ENCODE measurements at places on chromosomes 7 and 10. TPM values are rescaled to one million over a fixed set of nuclear protein-coding genes. Genes with fewer than 3 reads are reported as not detected.
A peak's percentile ranks its signal among the peaks of the same experiment; 100 is the strongest.

Gene CH25H
- total RNA-seq: 3.1 TPM

Gene SH2D4B
- 0.34 TPM for total RNA-seq

Gene FZD1
- 6.0 TPM for total RNA-seq

Gene AKR1C4
- total RNA-seq: not detected

Gene PLPP4
- not detected for total RNA-seq

Gene DCLRE1A
- total RNA-seq: 8.0 TPM

Gene CRTAC1
- 1.3 TPM for total RNA-seq

Gene C7orf57
- not detected for total RNA-seq

Gene ABCB8
- total RNA-seq: 38.2 TPM

Gene VGF
- total RNA-seq: not detected

Gene SAMD8
- total RNA-seq: 36.9 TPM

Gene FKBP6
- total RNA-seq: not detected

DNA sequence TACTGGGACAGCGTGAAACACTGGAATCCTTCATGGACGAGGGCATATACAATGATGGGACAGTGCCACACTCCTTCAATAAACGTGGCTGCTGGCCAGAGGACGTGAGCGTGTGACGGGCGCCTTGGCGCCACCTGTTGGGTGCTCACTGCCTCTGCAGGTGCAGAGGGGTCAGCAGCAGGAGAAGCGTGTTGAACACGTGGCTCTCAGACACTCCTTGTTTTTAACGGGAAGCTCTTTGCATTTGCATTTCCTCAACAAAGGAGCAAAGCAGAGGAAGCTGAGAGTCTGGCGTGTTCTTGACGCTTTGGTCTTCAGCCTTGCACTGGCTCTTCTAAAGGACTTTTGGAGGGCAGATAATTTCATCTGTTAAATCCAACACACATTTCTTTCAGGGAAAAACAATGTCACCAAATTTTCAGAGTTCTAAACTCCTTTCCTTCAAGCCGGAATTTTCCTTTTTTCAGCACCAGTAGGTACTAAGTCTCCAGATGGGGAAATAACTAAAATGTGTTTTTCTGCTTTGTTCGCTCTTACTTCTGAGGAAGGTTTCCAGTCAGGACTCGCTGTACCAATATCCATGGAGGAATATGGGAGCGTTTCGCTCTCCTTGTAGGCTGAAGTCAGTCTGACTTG, 2.9 kb upstream of the GET4 start:
- DNase-seq: peak; percentile 93

GRCh38 chr10:21495752-21496342, 29.6 kb downstream of the SKIDA1 start:
- peak; percentile 93 for DNase-seq

- DNase-seq: no peak
Measured at GRCh38 chr10:126215746-126216631, 172.3 kb downstream of the ADAM12 start.

GRCh38 chr7:107463139-107464078, 6.4 kb upstream of the GPR22 start:
- DNase-seq: peak; percentile 82

DNA sequence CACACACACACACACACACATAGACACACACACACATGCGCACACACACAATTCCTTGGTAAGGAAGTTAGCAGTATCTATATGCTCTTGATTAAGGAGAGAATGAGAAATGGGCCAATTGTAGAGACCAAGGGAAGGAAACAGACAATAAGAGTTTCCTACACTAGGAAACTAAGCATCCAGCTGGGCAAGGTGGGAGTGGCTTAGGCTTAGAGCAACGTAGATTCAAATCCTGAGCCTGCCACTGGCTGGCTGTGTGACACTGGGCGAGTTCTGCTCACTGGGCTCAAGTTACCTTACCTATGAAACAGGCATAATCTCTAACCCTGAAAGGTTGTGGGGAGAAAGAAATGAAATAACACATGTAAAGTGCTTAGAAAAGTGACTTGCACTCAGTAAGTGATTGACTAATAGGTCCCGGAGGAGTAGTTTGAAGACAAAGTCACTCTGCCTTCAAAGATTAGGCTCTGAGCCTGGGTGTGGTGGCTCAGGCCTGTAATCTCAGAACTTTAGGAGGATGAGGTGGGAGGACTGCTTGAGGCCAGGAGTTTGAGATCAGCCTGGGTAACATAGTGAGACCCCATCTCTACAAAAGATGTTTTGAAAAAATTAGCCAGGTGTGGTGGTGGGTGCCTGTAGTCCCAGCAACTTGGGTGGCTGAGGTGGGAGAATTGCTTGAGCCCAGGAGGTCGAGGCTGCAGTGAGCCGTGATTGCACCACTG, 701.4 kb downstream of the PARD3 start:
- peak; percentile 50 for DNase-seq

- DNase-seq: no peak
Measured at GRCh38 chr7:148084138-148084537, 506.4 kb upstream of the C7orf33 start.

- DNase-seq: no peak
Measured at GRCh38 chr10:31319602-31320549, 860 bp downstream of the ZEB1 start.

DNA sequence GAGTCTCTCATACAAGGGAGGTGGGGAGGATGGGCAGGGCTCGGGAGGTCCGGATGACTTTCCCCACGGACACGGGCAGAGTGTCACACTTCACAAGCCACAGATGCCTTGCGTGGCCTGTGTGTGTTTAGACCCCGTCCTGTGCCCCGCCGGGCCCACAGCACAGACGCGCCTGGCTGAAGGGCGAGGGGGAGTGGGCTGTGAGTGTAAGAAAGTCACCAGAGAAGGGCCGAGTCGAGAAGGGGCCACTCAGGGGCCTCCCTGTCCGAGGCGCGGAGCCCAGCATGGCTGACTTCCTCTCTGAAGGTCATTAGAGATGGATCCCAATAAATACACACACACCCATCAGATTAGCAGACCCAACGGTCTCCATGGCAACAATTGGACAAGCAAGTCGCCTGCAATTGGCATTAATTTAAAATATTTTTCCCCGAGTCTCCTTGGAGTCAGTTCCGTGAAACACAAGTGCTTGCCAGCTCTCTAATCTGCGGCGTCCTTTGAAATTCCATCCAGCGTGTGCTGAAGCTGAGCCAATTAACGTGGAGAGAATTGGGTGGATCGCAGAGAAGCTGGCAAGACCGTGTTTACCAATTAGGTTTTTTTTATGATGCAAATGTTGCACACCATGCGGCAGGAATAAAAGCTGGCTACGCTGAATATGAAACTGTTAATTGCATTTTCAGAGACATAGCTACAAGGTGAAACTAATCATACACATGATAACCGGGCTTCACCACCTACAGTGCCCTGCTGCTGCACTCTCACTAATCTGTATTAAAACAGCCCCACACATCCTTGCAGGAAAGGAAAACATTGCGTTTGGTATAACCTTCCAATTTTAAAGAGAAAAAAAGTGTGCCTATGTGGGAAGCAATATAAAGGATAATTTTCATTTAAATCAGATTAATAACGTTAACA, 571.2 kb downstream of the PTPRN2 start:
- no peak for DNase-seq

GRCh38 chr7:129295015-129295423, 70.2 kb downstream of the AHCYL2 start:
- peak; percentile 66 for DNase-seq

GRCh38 chr10:116487522-116488430, 58.0 kb upstream of the PNLIP start:
- DNase-seq: no peak

DNA sequence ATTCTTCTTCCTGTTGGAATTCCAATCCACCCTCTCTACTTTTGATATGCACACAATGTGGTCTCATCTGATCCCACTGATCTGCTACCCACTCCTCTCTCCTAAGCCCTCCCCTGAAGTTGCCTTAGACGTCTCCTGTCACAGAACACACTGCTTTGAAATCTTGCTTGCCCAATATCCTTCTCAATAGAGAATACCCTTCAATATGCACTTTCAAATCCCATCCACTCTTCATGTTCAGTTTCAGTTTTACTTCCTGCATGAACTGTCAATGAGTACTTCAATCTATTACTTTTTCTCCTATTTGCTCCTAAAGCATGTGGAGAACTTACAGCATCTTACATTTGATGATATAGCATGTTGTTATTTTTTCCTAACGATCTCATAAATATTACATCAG, 93.5 kb downstream of the UPF2 start:
- no peak for DNase-seq

GRCh38 chr7:150307904-150308303, 15.3 kb upstream of the LRRC61 start:
- no peak for DNase-seq

- DNase-seq: no peak
Measured at GRCh38 chr10:88861036-88861435, 9.4 kb upstream of the ANKRD22 start.

DNA sequence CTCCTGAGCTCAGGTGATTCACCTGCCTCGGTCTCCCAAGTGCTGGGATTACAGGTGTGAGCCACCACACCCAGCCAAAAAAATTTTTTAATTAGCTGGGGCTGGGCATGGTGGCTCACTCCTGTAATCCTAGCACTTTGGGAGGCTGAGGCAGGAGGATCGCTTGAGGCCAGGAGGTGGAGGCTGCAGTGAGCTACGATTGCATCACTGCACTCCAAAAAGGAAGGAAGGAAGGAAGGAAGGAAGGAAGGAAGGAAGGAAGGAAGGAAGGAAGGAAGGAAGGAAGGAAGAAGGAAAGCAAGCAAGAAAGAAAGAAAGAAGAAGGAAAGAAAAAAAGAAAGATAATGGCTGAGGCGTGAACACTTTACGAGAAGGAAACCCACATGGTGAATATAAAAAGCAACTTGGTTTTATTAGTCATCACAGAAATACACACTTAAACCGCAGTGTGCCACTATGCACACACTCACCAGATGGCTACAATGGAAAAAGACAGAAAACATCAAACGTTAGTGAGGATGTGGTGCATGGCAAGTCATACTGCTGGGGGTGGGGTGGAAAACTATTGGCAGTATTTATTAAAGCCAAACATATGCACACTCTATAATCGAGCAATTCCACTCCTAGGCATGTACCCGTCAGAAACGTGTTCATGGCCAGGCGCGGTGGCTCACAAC, 4.4 kb upstream of the CCL26 start:
- peak; percentile 36 for DNase-seq

- DNase-seq: peak; percentile 74
Measured at GRCh38 chr7:127650847-127651555, 993 bp upstream of the SND1 start.

GRCh38 chr7:47268851-47269836, 312.8 kb downstream of the TNS3 start:
- DNase-seq: no peak

- DNase-seq: peak; percentile 61
Measured at GRCh38 chr7:43454936-43455518, 127.9 kb upstream of the STK17A start.

DNA sequence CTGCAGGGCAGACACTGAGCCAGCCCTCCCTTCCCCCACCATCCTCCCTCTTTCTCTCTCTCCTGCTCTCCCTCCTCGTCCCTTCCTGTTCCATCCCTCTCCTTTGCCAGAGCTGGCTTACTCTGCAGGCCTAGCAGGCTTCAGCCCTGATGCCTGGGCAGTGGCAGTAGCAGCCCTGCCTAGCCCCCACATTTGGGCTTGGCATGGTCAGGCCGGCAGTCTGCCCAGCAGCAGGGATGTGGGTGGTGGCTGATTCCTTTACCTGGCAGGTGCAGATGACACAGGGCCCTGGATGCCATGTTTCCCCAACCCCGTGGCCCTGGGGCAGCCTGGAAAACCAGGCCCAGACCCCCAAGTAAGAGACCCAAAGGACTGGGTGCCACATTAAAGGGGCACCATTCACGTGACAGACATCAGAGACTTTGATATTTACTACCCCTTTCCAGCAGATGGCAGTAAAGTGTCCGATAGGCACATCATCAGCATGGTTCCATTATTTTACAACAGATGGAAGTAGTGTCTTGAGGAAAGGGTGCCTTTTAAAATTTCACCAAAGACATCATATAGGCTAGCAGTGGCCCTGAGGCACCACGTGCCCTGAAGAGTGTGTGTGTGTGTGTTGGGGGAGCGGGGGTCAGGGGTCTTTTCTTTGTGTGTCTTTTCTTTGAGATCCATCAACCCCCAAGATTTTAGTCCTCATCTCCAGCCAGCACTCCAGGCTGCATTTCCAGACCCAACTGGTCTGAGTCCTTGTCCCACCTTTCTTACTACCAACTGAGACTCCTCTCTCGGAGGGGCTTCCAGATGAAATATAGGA, 5.9 kb downstream of the KCP start:
- peak; percentile 74 for DNase-seq

GRCh38 chr7:158726277-158726807, 21.7 kb upstream of the NCAPG2 start:
- no peak for DNase-seq

DNA sequence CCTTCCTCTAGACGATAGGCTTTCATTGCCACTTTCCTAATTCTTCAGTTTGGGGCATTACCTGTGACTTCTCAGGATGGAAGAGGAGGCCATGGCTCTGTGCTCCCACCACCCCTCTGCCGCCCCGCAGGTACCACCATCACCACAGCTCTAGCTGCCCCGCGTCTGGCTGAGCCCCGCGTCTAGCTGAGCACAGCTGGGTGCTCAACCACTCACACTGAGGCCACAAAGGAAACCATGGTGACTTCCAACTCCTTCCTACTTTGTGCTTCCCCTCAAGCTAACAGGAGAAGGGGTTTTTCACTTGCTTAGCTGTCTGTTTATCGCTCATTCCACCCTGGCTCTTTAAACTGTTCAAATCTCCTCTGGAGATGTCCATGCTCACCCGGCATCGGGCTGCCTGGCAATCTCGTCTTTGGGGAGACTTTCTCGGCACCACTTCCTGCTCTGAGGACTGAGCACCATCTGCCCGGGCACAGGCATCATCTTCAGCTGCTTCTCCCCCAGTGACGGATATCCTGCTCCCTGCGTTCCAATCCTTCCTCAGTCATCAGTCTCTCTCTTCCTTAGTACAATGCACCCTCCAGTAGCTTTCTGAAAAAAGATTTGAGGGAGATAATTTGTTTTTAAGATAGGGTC, 59.4 kb downstream of the MAD1L1 start:
- no peak for DNase-seq

- DNase-seq: peak; percentile 44
Measured at GRCh38 chr10:124736491-124737136, 7.6 kb downstream of the FAM53B start.

- no peak for DNase-seq
Measured at GRCh38 chr10:111077479-111077784, 603 bp downstream of the ADRA2A start.
